ENCODE measurements at places on chromosomes 3 and 15.

GRCh38 chr3:139954146-139954860 lies 19.3 kb downstream of the CLSTN2 start:
- no peaks in the 10 kb centered on the region for H3K4me1 ChIP-seq
- H3K36me3 ChIP-seq, result no peaks in the 10 kb centered on the region
- no peak overlapping the region for H3K27ac ChIP-seq
- DNase-seq, result no peak
- H3K27me3 ChIP-seq, result peaks cover 5% of the 10 kb centered on the region
- H3K4me3 ChIP-seq, result no peak overlapping the region

GRCh38 chr15:63716929-63717328 lies 116.8 kb downstream of the HERC1 start:
- H3K27me3 ChIP-seq, result no peaks in the 10 kb centered on the region
- no peaks in the 10 kb centered on the region for H3K4me1 ChIP-seq
- DNase-seq, result no peak
- H3K4me3 ChIP-seq, result no peak overlapping the region
- H3K36me3 ChIP-seq, result peaks cover 17% of the 10 kb centered on the region

GRCh38 chr3:14413381-14414071 lies 11.1 kb downstream of the SLC6A6 start:
- H3K36me3 ChIP-seq, result peaks cover 38% of the 10 kb centered on the region
- no peak for DNase-seq
- no peaks in the 10 kb centered on the region for H3K27me3 ChIP-seq
- H3K27ac ChIP-seq, result no peak overlapping the region

DNA sequence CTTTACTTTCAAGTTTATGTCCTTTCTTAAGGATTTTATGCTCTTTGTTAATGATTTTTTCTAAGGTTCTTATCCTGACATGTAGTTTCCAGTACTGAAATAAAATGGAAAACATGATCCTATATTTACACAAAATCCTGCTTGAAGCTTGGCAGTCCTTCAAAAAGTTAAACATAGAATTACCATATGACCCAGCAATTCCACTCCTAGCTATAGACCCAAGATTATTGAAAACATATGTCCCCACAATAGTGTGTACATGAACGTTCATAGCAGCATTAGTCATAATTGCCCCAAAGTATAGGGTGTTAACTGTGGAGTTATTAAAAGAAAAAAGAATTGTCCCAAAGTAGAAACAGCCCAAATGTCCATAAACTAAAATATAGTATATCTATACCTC lies 33.2 kb downstream of the ITGB5 start:
- no peak overlapping the region for H3K4me3 ChIP-seq
- H3K4me1 ChIP-seq, result no peaks in the 10 kb centered on the region
- peaks cover 7% of the 10 kb centered on the region for H3K27me3 ChIP-seq
- no peak overlapping the region for H3K27ac ChIP-seq
- no peak for DNase-seq

GRCh38 chr15:85470563-85471271 lies 90.3 kb downstream of the AKAP13 start:
- H3K4me1 ChIP-seq, result no peaks in the 10 kb centered on the region
- no peak overlapping the region for H3K4me3 ChIP-seq
- no peak overlapping the region for H3K27ac ChIP-seq
- no peaks in the 10 kb centered on the region for H3K27me3 ChIP-seq
- no peaks in the 10 kb centered on the region for H3K36me3 ChIP-seq

GRCh38 chr3:194871864-194872668 lies 186.4 kb downstream of the FAM43A start:
- no peak overlapping the region for H3K4me3 ChIP-seq
- H3K27me3 ChIP-seq, result peaks cover 1% of the 10 kb centered on the region
- no peak for DNase-seq
- no peak overlapping the region for H3K27ac ChIP-seq

DNA sequence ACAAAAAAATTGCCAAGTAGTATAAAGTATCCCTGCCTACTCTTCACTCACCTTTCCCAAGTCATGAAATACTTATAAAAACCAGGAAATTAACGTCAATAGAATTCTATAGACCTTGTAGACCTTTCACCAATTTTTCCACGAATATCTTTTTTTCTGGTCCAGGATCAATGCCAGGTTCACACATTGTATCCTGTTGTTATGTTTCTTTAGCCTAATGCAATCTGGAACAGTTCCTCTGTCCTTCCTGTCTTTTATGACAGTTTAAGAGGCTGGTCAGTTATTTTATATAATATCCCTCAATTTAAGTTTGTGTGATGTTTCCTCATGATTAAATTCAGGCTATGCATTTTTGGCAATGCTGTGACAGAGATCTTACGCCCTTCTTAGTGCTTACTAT lies 63.2 kb upstream of the MAGI1 start:
- H3K36me3 ChIP-seq, result no peaks in the 10 kb centered on the region
- H3K27ac ChIP-seq, result no peak overlapping the region
- no peaks in the 10 kb centered on the region for H3K27me3 ChIP-seq
- no peaks in the 10 kb centered on the region for H3K4me1 ChIP-seq
- DNase-seq, result no peak

GRCh38 chr15:82315519-82316246 lies 33.6 kb downstream of the GOLGA6L10 start:
- H3K36me3 ChIP-seq, result no peaks in the 10 kb centered on the region
- no peak overlapping the region for H3K27ac ChIP-seq
- no peak for DNase-seq
- H3K27me3 ChIP-seq, result no peaks in the 10 kb centered on the region
- H3K4me3 ChIP-seq, result no peak overlapping the region

GRCh38 chr15:79978655-79979514 lies 7.9 kb upstream of the BCL2A1 start:
- no peaks in the 10 kb centered on the region for H3K36me3 ChIP-seq
- H3K27ac ChIP-seq, result no peak overlapping the region
- DNase-seq, result no peak

DNA sequence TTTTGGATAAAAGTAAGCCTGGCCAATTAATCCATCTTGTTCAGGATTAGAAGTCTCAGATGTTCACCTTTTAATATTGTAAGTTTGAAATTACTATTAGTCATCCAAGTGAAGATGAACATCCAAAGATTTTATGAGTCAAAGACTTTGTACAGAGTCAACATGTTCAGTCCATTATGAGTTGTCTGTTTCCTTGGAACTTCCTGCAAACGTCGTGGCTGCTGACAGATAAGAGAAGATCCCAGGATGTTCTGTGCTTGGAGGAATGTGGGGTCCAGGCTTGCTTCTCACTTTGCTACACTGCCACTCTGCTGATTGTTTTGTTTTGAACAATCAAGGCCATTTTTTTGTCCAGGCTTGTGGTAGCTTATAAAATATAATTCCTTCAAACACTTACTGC lies 74.3 kb upstream of the SLCO2A1 start:
- H3K27ac ChIP-seq, result no peak overlapping the region
- no peaks in the 10 kb centered on the region for H3K36me3 ChIP-seq
- H3K4me1 ChIP-seq, result no peaks in the 10 kb centered on the region
- no peak overlapping the region for H3K4me3 ChIP-seq

DNA sequence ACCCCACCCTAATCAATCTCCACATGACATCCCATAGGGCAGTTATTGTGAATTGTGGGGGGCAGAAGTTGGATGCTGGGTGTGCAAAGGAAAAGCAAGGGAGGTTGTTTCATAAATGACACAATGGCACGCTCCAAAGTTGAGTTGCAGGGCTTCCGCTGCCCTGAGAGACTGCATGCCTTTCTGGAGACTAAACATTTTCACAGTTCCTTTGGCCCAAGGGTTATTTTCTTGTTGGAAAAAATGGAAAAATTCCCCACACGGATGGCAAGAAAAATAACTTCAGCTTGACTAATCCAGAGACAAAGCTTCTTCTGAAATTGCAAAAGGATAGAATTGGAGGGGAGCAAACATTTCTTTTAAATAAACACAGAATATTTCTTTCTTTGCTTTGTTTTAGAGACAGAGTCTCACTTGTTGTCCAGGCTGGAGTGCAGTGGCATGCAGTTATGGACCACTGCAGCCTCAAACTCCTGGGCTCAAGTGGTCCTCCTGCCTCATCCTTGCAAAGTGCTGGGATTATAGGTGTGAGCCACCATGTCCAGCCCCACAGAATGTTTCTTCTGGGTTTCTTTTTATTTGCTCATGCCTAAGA lies 19.1 kb upstream of the TPM1 start:
- H3K36me3 ChIP-seq, result no peaks in the 10 kb centered on the region
- no peaks in the 10 kb centered on the region for H3K27me3 ChIP-seq
- H3K27ac ChIP-seq, result no peak overlapping the region
- no peak for DNase-seq

DNA sequence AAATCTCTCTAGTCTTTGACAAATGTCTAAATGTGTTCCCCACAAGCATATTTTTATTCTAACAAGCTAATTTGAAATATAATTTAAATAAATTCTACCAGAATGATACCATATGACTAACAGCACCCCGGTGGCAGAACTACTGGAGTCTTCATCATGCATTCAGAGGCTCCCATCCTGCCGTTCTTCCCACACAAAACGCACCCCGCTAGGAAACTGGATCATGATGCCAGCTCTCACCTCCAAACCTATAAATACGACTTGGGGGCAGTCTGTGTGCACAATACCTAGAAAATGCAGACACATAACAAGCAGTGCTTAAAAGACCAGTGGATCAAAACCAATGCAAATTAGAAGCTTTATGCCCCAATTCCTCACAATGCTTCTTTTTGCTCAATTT lies 8.5 kb downstream of the HOMER2 start:
- no peaks in the 10 kb centered on the region for H3K36me3 ChIP-seq
- no peak for DNase-seq
- H3K27ac ChIP-seq, result no peak overlapping the region
- H3K27me3 ChIP-seq, result no peaks in the 10 kb centered on the region

DNA sequence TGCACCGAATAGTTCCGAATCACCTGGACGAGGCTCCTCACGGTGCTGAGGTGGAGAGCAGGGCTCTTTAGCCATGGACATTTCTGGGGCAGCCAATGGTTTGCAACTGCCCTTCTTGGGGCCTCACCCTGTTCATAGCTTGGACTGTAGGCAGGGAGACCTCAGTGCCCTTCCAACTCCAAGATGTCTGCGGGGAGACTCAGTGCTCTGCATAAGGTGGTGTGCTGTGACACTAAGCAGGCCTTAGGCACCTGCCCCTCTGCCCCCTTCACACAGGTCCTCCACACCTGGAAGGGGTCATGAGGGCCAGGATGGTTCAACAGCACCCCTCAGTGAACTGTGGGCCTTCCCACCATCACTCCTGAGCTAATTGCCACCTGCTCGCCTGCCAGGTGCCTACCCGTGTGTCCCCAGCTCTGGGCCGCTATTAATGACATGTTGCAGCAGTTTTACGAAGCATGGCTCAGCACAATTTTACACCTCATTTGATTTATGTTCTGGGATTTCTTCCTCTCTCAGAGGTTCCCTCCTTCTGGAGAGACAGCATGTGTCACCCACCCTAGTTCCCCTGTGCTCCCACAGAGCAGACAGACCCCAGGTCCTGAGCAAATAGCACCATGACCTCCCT lies 101.2 kb upstream of the SMAD3 start:
- H3K27ac ChIP-seq, result no peak overlapping the region
- H3K4me1 ChIP-seq, result no peaks in the 10 kb centered on the region
- H3K4me3 ChIP-seq, result no peak overlapping the region
- DNase-seq, result no peak
- no peaks in the 10 kb centered on the region for H3K27me3 ChIP-seq
